ENCODE measurements at places on chromosomes 5 and 9.

- no peak for DNase-seq
Measured at GRCh38 chr9:85215961-85216360, 525.8 kb downstream of the AGTPBP1 start.

GRCh38 chr5:66697796-66698564 lies 101.8 kb downstream of the MAST4 start:
- DNase-seq: no peak

DNA sequence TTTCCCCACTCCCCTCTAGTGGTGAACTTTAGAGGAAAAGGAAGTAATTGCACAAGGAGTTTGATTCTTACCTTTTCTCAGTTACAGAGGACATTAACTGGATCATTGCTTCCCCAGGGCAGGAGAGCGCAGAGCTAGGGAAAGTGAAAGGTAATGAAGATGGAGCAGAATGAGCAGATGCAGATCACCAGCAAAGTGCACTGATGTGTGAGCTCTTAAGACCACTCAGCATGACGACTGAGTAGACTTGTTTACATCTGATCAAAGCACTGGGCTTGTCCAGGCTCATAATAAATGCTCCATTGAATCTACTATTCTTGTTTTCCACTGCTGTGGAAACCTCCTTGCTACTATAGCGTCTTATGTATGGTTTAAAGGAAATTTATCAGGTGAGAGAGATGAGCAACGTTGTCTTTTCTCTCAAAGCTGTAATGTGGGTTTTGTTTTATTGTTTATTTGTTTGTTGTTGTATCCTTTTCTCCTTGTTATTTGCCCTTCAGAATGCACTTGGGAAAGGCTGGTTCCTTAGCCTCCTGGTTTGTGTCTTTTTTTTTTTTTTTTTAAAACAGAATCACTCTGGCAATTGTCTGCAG lies 25.3 kb downstream of the SLC22A5 start:
- DNase-seq: no peak

DNA sequence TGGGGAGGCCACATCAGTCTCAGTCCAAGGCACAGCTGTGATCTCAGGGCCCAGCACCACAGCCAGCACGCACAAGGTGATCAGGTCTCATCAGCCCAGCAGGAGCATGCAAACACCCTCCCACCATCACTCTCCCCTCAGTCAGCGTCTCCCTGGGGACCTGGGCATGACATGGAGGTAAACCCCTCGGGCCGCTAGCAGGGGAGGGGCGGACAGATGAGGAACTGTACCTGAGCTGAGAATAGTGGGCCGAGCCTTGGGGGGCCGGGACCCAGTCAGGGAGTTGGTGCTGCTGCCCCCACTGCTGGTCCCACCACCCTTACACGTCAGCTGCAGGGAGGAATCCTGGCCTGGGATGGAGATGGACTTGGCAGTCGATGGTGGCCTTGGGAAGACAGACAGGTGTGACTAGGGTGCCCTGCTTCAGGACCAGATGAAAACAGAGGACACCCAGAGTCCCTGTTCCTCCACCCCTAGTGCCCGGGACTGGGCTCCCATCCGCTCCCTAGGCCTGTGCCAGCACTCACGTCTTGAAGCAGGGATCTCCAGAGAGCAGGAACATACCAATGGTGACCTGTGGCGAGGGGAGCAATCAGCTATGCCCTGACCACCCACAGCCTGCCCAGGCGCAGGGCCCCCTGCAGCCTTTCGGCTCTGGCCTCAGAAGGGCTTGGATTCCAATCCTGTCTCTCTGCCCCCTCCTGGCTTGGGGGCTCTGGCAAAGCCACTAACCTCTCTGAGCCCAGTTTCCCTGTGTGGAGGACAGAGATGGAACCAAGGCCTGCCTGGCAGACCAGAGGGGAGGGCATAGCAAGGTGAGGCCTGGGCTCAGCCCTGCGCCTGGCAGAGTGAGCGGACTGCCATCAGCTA lies 10.4 kb upstream of the DPM2 start:
- DNase-seq: no peak

DNA sequence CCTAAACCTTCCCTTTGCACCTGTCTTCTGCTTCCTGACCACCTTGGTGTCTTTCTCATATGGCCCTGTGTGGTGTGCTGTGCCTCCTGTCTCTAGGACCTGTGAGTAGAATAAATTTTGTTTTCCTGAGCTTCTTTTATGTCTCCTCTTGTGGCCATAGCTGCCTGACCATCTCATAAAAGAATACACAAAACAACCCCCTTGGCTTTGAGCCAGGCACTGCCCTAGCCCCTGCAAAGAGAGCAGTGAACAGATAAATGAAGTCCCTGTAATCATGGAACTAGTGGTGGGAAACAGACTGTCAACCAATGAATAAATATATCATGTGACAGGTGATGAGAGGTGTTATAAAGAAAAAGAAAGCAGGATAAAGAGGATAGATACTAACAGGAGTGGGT lies 485.1 kb downstream of the CSNK1G3 start:
- DNase-seq: no peak

GRCh38 chr5:1366514-1366913 lies 21.6 kb upstream of the CLPTM1L start:
- no peak for DNase-seq

GRCh38 chr5:110017854-110018253 lies 328.1 kb downstream of the MAN2A1 start:
- DNase-seq: no peak

DNA sequence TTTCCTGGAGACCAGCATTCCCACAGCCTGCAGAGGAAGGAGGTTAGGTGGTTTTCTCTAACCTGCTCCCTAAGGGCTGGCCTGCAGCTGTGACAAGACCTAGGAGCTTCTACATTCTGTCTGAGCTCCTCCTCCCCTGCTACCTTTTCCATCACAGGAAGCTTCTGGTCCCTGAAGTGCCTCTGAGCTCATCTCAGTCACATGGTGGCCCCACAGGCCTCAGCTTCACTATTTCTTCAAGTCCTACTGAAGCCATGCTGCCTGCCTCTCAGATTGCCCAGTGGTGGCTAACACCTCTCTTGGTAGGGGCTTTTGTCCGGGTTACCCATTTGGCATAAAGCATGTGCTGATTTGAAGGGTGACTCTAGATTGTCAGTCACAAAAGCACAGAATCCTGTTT lies 259.4 kb downstream of the CRB2 start:
- no peak for DNase-seq

GRCh38 chr9:101718192-101718591 lies 20.3 kb downstream of the GRIN3A start:
- no peak for DNase-seq

DNA sequence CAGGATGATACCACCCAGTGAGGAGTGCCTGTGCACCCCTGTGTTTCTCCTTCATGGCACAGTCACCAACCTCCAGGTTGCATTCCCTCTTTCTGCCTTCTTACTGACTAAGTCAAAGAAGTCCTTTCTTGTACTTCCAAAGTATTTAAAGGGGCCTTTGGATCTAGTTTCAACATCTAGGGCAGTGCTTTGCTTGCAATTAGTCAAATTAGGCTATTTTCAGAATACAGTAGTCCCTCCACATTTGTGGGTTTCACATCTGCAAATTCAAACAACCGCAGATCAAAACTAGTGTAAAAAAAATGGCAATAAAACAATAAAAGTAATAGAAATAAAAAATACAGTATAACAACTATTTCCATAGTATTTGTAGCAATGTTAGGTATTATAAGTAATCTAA lies 333.9 kb upstream of the SEMA6A start:
- no peak for DNase-seq

GRCh38 chr5:15763754-15764153 lies 263.8 kb downstream of the FBXL7 start:
- DNase-seq: no peak

- no peak for DNase-seq
Measured at GRCh38 chr9:110912419-110913291, 125.6 kb downstream of the LPAR1 start.

GRCh38 chr5:149414405-149415065 lies 35.4 kb upstream of the IL17B start:
- DNase-seq: no peak

DNA sequence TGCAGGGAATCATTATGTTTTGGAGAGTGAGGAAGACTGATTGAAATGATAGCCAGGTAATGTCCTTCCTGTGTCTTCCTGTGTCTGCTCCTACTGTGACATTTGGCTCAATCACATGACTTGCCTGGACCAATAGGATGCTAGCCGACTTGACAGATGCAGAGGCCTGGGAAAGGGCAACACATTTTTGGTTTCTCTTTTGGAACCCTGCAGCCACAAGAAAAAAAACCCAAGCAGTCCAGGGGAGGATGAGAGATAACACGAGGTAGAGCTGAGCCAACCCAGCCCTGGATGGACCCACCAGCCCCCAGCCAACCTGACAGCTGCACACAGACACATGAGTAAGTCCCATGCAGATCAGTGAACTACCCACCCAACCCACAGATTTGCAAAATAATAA lies 256.1 kb upstream of the SMARCA2 start:
- no peak for DNase-seq

DNA sequence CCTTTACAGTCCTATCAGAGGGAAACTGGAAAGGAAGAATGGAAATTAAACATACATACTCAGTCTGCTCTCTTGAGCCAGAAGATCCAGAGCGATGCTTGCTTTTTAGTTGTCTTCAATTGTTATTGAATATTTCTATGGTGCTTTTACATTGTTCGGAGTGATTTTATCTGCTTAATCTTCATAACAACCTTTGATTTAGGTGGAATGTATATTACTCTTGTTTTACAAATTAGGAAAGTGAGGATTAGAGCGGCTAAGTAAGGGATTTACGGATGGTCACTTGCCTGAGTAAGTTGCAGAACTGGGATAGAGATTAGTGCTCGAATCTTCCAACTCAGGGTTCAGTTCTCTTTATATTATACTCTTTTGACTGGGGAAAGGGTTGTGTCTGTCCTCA lies 69.1 kb downstream of the PBX3 start:
- no peak for DNase-seq

- DNase-seq: no peak
Measured at GRCh38 chr5:132069561-132069960, 4.0 kb upstream of the CSF2 start.

DNA sequence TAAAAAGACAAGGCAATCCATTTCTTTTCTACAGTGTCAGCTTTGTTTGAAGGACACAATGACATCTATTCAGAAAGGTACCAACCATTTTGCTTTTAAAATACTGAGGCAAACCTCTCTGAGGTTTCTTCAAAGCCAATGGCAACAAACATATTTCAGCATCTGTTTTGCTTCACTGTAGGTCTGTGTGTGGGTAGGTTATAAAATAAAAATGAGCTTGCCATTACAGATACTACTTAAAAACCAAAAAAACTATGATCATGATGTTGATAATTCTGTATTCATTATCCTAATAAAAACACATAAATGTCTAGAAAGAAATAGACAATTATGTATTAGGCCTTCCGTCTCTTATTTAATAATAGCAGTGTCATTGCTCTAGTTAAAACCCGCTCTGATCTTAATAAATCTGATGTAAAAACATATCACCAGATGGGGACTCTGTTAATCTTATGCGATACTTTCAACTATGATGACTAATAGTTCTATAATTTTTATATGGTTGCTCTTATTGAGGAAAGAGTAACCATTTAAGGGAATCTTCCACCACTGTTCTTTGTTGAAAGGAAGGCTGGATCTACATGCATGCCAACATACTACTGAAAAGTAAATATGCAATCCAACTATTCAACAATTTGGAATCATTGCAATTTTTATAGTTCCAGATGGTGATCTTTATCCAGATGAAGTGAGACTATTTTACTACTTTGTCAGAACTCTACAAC lies 647.2 kb downstream of the PDE4D start:
- DNase-seq: no peak

DNA sequence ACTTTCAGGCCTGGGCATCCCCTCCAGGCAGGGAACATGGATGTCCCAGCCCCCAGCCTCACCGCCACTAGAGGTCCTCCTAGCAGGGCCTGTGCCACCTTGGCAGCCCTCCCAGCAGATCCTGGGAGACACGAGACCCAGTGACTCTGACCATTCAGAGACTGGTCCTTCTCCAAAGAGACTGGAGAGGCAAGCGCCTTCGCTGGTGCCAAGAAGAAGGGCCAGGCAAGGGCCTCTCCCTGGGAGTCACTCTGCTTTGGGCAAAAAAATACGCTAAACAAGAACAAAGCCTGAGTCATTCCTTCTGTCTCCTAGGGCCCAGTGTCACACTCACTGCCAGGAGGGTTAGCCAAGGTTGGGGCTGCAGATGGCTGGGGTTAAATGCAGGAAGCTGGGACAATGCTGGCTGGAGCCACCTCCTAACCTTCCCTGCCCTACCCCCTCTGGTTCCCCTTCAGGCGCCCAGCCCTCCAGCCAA lies 35.3 kb upstream of the SMIM23 start:
- DNase-seq: no peak

DNA sequence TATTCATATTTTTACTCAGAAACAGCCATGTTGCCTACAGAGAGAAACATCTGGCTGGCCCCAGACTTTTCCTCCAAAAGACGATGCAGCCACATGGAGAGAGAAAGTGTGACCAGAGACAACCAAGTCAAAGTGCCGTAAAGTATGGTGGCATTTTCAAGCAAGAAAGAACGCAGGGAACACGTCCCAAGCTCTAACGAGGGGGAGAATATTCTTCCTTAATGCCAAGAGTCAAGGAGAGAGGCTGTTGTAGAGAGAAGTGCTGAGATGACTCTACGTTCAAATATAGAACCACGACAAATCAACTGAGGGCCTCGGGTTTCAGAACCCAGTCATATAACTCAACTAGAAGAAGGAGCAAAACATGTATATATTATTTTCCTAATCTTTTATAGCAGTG lies 55.9 kb downstream of the FNBP1 start:
- DNase-seq: no peak

DNA sequence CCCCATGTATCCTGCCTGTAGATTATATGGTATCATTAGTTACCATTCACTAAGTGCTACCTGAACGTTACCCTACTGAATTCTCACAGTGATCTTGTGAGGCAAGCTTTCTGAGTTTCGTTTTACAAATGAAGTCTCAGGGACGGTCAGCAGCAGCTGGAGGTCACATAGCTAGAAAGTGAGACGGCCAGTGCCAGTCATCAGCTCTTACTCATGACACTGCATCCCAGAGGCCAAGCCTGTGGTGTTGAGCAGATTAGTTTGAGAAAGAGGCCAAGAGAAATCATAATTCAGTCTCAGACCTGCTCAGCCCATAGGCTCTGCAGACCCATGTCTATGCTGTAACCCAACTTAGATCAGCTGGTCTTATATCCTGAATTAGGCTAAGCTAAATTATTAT lies 95.7 kb upstream of the EGFLAM start:
- DNase-seq: no peak
